Hematopoietic multipotent progenitor cell treated with erythropoietin and hydrocortisone succinate and interleukin-3 and kit ligand, for 6 days (in vitro differentiated cells): ENCODE measurements at places on chromosomes 7 and 10.

DNA sequence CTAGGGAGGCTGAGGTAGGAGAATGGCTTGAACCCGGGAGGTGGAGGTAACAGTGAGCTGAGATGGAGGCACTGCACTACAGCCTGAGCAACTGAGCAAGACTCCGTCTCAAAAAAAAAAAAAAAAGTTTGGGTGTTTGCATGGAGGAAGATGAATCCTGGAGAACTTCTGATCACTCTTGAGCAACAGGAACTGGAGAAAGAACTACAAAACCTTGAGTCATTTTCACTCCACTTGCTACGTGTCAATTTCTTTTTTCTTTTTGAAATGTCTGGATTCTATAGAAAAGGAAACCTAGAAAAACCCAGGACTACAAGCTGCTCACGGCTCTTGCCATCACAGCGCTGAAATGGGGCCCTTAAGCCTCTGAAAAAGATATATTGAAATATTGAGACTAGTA is 189.6 kb upstream of the NRP1 start:
- no peak for DNase-seq

- DNase-seq = no peak
Measured at GRCh38 chr7:134919240-134919641, 67.1 kb upstream of the AGBL3 start.

DNA sequence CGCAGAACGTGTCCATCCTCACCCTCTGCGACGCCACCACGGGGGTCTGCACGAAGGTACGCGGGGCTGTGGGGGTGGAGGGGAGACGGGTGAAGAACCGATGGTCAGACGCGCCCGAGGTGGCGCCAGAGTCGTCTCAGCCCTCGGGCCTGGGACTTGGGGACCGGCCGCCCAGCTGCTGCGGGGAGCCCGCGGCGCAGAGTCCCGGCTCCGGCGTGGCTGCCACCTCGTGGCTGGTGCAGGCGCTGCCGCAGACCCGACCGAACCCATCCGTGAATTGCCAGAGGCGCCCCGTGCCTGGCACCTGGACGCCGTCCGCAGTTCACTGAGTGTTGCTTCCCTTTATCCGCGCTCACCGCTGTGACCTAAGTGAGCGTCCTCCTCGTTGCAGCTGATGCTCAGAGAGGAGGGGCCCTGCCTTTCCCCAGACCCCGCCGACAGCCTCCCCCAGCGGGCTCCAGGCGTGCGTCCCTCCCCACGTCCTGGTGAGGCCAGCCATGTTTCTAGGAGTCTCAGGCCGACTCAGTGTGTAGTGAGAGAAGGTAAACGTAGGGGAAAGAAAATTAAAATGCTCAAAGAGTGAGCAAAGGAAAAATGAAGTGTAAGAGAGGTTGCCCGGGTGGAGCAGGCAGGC is 208.7 kb downstream of the PAXIP1 start:
- peak; percentile 33 for DNase-seq

DNA sequence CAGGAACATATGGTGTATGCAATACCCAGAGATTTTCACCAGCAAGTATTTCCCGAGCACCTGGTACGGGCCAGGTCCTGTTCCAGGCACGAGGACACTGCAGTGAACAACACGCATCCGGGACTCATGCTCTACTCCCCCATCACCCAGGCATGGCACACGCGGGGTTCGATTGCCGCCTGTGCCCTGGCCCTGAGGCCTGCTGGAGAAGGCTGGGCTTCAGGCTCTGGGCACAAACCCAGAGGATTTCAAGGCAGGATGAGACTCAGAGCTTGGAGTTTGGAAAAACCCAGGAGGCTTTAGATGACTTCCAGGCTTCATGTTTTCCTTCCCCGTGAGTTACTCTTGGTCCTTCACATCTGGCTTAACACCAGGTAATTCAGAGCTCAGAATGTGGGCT is 143.5 kb downstream of the NEURL1 start:
- DNase-seq = no peak

- no peak for DNase-seq
Measured at GRCh38 chr7:80089366-80089765, 45.3 kb upstream of the GNAI1 start.

DNA sequence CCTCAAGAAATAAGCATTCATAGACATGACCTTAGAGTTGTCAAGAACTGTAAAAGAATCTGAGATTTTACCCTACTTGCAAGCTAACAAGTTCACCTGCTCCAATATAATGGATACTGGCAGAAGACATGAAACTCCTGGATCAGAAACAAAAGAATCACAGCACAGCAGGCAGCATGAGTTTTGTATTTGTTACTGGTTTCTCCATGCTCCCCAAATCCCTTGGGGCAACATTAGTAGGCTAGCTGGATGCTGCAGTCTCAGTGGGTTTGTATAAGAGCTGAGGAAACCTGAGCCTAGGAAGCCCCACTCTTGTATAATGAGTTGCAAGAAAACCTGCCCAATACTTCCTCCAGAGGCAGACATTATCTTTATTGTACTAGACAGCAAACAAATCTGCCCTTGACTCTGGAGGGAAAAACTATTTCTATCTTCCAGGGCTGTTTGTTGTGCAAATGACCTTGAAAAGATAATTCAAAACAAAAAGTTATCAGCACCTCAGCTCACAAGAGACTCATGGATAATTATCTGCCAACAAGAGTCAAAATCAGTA is 64.8 kb downstream of the ABLIM1 start:
- no peak for DNase-seq

DNA sequence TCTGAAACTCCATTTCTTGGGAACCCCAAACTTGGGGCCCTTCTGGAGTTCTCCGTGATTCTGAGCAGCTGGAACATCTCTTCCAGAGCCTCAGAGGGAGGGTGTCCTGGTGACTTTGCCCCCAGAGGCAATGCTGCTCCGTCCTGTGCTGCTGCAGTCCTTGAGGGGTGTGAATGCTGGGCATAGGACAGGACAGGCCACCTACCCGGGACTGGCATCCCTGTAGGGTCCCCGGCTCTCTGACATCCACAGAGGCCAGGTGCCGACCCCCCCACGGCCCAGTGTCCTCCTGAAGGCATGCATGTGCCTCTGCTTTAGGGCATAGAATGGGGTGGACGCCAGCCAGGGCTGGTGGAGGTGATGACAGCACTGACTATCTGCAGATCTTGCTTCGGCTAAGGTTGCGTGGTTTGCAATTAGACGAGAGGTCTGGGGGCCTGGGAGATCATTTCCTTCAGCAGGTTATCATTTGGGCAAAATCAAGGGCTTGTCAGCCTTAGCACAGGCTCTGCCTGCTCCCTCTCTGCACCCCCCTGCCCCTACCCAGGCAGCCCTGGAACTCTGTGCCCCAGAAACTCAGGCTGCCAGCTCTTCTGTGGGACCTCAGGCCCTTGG is 136.9 kb upstream of the GPR26 start:
- no peak for DNase-seq

DNA sequence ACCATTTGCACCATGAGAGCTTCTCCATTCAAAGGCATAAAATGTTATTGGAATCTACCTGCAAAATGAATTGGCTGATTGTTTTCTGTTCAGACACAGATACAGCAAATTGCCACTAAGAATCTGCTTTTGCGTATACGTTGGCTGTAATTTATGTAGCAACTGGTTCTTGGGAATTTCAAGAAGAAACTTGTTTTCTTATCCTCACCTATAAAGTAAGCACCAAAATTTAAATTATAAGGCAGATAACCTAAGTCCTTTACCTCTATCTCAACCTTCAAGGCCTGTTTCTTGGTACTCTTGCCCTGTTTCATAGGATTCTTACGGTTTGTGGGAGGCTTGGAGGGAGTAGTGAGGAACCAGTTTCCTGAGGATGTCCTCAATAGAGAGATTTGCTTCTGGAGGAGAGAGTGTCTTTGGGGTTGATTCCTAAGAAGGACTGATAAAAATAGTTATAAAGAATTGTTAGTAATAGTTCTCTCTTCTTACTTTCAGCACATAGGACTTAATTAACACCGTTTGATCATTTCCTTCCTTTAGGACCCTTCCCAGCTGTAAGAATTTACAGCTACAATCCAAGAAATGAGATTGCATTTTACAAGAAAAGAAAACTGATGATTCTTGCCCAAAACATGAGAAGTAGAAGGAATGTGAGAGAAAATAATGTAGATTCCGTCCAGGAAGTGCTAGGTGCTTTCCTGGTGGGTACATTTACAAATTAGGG is 2.0 kb downstream of the STAMBPL1 start:
- DNase-seq = no peak

DNA sequence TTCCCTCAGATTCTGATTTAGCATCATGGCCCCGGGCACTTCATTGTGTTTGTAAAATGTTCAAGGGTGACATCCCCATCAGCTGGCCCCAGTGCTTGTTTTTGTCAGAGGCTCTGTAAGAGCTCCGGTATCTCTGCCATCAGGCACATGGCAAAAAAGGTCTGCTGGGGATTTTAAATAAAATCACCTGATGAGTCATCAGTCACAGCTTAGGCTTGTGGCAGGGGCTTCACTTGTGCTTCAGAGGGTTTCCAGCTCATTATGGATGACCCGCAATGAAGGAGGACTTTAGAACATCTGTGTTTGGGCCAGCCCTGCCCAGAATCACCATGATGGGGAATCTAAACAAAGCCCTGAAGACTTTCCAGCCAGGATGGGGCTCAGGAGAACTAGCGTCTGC is 259.9 kb downstream of the ZEB1 start:
- no peak for DNase-seq

GRCh38 chr10:66811211-66811610 is 114.6 kb upstream of the LRRTM3 start:
- DNase-seq = no peak

DNA sequence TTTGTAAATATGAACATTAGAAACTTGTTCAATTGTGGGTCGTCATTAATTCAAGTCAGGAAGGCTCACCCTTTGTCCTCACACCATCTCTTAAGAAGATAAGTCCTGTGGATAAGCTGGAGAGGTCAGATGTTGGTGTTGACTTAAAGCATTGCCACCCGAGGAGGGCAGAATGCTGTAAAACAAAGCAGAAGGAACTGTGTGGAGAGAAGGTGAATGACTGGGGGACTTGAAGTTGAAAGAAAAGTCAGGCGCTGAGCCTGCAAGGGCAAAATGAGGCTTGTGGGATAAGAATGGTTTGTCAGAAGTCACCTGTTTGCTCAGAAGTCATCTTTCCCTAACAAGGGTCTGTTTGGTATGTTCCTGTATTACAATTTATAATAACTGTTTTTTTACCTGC is 9.1 kb downstream of the RPA3 start:
- no peak for DNase-seq

DNA sequence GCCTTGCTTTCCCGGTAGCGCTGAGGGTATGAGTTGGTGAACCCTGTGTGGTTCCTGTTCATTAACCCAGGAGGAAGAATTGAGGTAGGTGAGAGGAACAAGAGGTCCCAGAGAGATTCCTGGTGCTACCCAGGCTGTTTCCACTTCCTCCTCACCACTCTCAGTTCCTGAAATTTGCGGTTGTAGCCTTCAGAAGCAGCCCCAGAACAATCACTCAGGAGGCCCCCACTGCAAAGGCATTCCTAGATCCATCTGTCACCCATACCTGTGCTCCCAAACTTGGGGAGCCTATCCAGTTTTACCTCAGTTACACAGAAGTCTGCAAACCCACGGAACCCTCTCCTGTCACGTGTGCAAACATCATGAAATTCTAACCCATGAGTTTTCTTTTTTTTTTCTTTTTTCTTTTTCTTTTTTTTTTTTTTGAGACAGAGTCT is 9.0 kb upstream of the PIP4K2A start:
- no peak for DNase-seq

GRCh38 chr7:116120839-116121238 is 89.5 kb upstream of the TES start:
- DNase-seq = no peak

DNA sequence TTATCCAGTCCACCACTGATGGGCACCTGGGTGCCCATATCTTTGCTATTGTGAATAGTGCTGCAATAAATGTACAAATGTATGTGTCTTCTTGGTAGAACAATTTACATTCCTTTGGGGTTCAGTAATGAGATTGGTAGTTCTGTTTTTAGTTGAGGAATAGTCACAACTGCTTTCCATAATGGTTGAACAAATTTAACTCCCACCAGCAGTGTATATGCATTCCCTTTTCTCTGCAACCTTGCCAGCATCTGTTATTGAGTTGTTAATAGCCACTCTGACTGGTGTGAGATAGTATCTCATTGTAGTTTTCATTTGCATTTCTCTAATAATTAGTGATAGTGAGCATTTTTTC is 27.8 kb downstream of the COA1 start:
- DNase-seq = no peak

- no peak for DNase-seq
Measured at GRCh38 chr10:100174699-100175677, 10.8 kb downstream of the ERLIN1 start.

- no peak for DNase-seq
Measured at GRCh38 chr10:44760513-44760912, 150.6 kb upstream of the TMEM72 start.

DNA sequence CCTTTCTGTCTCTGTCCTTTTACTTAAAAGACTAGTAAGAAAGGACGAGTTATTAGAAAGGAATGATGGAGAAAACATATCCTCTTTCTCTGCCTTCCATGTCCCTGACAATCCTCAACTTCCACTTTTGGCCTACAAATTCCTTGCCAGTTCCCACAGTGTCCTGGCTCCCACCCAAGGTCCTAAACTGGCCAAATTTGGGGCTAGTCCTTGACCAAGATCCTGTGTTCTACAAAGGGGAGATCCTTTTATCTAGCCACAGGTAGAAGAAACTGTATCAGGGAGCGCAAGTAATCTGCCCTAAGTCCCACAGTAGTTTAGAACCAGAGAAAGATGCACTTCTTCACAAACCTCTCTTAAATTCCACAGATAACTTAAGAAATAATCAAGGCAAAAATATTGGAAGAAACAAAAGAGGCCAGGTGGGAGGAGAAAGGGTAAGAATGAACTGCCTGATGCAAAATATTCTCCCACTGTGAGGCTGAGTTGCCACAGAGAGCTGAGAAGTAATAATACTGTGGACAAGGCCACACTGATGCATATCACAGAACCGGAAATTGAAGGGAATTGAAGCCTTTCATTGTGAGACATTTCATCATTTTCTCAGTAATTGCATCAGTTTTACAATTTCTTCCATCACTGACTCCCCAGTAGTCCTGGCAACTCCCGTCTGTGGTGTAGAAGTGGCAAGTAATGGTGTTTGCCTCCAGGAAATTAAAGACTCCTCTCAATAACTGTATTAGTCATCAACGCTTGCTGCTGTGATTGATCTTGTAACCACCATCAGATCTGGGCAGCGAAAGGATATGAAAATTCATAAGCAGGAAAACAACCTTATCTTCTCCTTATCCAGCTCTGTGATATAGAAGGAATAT is 47.2 kb downstream of the DNAJC12 start:
- peak; percentile 57 for DNase-seq

DNA sequence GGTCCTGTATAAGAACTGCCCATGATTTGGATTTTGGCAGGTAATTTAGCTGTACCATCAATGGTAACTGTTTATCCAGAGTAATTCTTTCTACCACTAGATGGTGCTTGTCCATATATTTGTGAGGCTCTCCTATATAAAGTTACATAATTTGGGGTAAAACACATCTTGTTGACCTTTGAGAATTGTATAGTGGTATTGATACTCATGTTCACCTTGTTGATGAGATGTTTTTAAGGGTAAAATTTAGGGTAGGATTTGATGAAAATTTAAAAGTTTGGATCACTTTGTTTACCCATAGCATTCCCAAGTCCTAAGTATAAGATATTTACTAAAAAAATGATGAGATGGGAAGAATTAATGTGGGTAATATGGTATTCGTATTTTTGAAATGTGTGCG is 31.6 kb downstream of the ST7 start:
- peak; percentile 80 for DNase-seq
